Central memory CD8-positive, alpha-beta T cell (primary cell): ENCODE measurements at places on chromosomes 4 and X.

- DNase-seq = no peak
- no peaks in the 10 kb centered on the region for H3K27me3 ChIP-seq
- no peaks in the 10 kb centered on the region for H3K36me3 ChIP-seq
- no peak overlapping the region for H3K4me3 ChIP-seq
- H3K27ac ChIP-seq = no peak overlapping the region
- H3K4me1 ChIP-seq = no peaks in the 10 kb centered on the region
Measured at GRCh38 chr4:96525898-96526297, 686.0 kb downstream of the PDHA2 start.

GRCh38 chr4:25638806-25639205 is 16.8 kb upstream of the SLC34A2 start:
- no peak overlapping the region for H3K4me3 ChIP-seq
- DNase-seq = no peak
- peaks cover 17% of the 10 kb centered on the region for H3K4me1 ChIP-seq
- peaks cover 2% of the 10 kb centered on the region for H3K36me3 ChIP-seq
- H3K27me3 ChIP-seq = peaks cover 28% of the 10 kb centered on the region

- DNase-seq = no peak
- H3K27me3 ChIP-seq = peaks cover 34% of the 10 kb centered on the region
- H3K4me3 ChIP-seq = no peak overlapping the region
- no peaks in the 10 kb centered on the region for H3K36me3 ChIP-seq
- H3K4me1 ChIP-seq = no peaks in the 10 kb centered on the region
- H3K27ac ChIP-seq = no peak overlapping the region
Measured at GRCh38 chr4:20684852-20685763, 15.2 kb upstream of the PACRGL start.

DNA sequence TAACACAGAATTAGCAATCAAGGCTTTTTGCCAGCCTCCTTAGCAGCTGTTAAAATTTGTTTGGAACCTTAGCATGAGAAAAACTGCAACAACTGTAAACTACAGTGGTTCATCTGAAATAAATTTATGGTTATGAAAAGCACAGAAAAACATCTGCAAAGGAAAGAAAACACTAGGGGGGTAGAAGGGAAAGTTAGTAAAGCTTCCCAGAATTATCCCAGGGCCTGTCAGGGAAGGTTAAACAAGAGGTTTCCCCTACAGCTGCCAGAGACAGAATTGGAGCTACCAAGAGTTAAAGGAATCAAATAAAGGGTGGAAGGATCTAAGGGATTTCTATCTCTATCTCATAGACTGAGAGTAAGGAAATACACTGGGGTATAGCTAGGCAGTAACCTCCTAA is 234.7 kb upstream of the DIAPH2 start:
- no peaks in the 10 kb centered on the region for H3K36me3 ChIP-seq
- no peaks in the 10 kb centered on the region for H3K27me3 ChIP-seq
- H3K4me1 ChIP-seq = no peaks in the 10 kb centered on the region

GRCh38 chr4:1683261-1683735 is 815 bp downstream of the FAM53A start:
- H3K4me1 ChIP-seq = peaks cover 10% of the 10 kb centered on the region
- H3K27me3 ChIP-seq = no peaks in the 10 kb centered on the region
- H3K36me3 ChIP-seq = peaks cover 4% of the 10 kb centered on the region
- H3K4me3 ChIP-seq = peak overlapping the region; percentile 85
- no peak for DNase-seq
- H3K27ac ChIP-seq = peak overlapping the region; percentile 77

GRCh38 chrX:40145923-40146261 is 48.1 kb upstream of the BCOR start:
- H3K4me1 ChIP-seq = no peaks in the 10 kb centered on the region
- H3K36me3 ChIP-seq = no peaks in the 10 kb centered on the region
- DNase-seq = no peak
- peak overlapping the region; percentile 23 for H3K4me3 ChIP-seq
- no peak overlapping the region for H3K27ac ChIP-seq
- H3K27me3 ChIP-seq = no peaks in the 10 kb centered on the region

DNA sequence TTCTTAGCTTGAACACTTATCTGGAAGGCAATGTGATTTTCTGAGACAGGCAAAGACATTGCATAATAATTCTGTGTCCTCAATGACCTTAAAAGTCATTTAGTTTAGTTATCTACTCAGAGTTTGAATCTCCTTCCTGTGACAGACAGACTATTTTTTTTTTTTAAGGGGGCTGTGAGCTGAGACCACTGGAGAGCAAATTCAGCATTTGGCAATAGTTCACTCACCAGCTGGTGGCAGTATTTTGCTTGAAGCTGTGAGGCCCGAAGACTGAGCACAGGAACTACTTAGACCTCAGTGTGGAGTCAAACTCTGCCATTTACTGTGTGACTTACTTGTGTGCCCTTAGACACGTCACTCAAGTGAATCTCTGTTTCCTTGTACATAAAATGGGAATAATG is 22.9 kb upstream of the CPE start:
- peaks cover 74% of the 10 kb centered on the region for H3K27me3 ChIP-seq
- no peak for DNase-seq
- H3K27ac ChIP-seq = no peak overlapping the region
- H3K4me3 ChIP-seq = no peak overlapping the region
- H3K36me3 ChIP-seq = no peaks in the 10 kb centered on the region

- H3K27ac ChIP-seq = no peak overlapping the region
- H3K4me1 ChIP-seq = peaks cover 7% of the 10 kb centered on the region
- no peak for DNase-seq
- no peak overlapping the region for H3K4me3 ChIP-seq
Measured at GRCh38 chrX:137031039-137031438, 2.8 kb downstream of the GPR101 start.

DNA sequence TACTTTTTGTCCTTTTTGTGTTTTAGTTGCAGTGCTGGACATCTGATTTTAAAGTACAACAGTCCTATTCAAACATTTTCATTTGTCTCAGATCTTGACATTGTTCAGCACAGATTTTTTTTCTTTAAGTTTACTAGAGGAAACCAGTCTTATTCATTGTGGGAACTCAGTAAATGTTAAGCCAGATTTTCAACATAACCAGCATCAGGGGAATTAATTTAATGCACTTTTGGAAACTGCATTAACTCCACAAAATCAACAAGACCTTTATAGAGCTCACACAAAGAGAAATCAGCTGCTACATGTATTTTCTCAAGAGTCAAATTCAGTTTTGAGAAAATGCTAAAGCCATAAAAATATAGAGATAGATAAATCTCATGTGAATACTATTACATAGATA is 9.9 kb downstream of the CPE start:
- H3K4me1 ChIP-seq = no peaks in the 10 kb centered on the region
- peaks cover 63% of the 10 kb centered on the region for H3K27me3 ChIP-seq
- H3K27ac ChIP-seq = no peak overlapping the region
- no peak for DNase-seq
- no peak overlapping the region for H3K4me3 ChIP-seq
- H3K36me3 ChIP-seq = no peaks in the 10 kb centered on the region
